ENCODE measurements at places on chromosomes 2 and 18.
A peak's percentile ranks its signal among the peaks of the same experiment; 100 is the strongest.

DNA sequence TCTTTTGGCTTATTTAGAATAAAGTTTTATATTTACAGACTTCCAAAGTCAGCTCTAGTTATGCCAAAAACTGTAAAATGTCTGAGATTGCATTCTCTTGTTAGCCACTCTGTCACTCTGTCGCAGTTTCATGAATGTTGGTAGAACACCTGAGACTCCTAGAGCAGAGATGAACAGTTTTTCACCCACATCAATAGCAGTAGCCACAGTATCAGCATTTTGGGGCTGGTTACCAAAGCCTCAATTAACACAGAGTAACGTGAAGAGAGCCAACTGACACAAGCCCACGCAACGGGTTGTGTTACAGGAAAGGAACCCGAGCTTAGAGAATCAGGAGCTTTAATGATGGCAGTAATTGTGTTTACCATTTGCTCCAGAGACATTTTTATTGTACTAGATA, 443.0 kb upstream of the SLC39A10 start:
- no peak for DNase-seq

DNA sequence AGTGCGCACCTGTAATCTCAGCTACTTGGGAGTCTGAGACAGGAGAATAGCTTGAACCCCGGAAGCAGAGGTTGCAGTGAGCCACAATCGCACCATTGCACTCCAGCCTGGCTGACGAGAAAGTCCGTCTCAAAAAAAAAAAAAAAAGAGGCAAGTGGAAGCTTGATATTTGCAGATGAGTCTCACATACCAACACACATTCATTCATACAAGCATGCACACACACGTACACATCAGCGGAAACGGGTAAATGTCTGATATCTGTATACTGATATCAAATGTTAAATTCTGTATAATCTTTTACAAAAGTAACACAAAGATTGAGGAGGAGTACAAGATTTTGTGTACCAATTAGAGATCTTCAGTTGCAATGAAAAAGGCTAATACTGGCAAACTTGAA, 47.8 kb upstream of the SPOPL start:
- no peak for DNase-seq

DNA sequence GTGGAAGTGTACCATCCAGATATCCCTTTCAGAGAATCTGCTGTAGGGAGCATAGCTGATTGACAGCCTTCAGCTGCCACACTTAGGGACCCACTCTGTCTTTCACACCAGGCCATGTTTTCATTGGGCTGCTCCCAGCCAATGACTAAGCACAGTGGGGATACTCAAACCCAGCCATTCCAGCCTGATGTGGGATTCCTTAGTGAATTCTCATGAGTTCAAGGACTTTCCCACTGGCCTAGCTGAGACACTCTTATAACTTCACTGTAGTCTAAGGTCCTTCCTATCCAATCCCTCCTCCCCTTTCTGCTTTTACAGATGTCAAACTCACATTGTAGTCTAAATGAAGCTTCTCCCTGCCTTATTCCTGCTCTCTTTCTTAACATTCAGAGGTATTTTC, 201.2 kb downstream of the PIK3C3 start:
- no peak for DNase-seq

GRCh38 chr2:23617167-23617810, 232.3 kb downstream of the KLHL29 start:
- DNase-seq = no peak

GRCh38 chr18:36469461-36469860, 171.9 kb downstream of the FHOD3 start:
- no peak for DNase-seq

DNA sequence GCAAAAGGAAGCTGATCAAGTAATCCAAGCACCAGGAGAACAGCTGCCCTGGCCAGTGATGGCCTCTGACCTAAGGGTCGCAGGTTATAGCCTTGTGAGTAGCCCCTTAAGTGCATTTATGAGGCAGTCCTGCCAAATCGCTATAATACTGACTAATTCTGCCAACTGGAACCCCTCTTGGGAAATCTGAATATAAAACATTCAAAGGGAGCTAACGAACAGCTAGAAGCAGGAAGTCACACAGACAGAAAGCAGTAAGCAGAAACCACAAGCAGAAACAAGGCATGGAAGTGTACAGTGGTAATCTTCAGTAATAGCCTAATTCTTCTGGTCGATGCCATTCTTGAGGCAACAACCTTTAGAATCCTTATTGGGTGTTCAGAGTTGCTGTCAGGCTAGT, 521.3 kb downstream of the METTL4 start:
- DNase-seq = peak; percentile 60

DNA sequence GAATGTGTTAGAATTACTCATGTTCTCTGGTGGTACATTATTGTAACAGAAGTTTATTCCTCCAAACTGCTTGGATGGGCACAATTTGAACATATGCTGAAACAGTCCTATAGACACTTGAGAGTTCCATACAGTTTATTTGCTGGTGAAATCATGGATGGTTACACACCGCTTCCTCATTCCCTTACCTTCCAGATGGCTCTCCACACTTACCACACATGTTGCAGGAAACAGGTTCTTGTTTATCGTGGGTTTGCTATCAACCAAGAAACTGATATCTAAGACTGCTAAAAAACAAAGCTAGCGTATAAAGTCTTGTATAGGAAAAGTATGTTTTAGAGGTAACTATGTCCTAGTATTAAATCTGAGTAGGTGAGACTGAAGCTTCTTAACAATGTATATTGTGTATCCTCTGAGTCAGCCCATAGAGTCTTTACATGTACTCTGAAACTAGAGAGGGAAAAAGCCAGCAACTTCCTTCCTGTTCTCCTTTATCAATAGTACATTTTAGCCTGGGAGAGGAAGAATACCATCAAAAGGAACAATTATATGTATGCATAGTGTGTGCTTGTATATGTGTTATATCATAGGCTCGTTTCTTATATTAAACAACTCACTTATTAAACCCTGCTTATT, 313.1 kb downstream of the PLCL1 start:
- DNase-seq = no peak
